Activated naive CD4-positive, alpha-beta T cell treated with Interleukin-2 at 50 U/mL for 16 hours (primary cell): ENCODE measurements at places on chromosomes 2 and 18.

- no peak for DNase-seq
Observed at GRCh38 chr2:23944527-23944926, 4.3 kb downstream of the UBXN2A start.

DNA sequence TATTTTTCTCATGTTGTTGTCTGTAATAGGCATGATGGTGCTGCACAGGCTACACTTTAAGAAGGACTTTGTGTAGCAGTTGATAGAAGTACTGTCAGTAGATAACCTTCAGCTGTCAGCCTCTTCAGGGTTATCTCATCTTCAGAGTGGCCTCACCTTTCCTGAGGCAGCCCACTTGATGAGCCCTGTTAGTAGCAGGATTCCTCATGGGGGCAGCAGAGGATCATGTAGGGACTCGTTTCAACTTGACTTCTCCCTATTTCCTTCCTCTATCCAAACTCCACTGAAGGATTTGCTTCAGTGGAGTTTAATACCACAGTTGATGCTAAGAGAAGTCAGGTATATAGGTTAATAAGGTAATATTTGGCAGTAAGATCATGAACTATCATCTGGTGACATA lies 530.3 kb upstream of the FSIP2 start:
- no peak for DNase-seq

GRCh38 chr2:127313406-127313805 lies 19.5 kb upstream of the ERCC3 start:
- no peak for DNase-seq

DNA sequence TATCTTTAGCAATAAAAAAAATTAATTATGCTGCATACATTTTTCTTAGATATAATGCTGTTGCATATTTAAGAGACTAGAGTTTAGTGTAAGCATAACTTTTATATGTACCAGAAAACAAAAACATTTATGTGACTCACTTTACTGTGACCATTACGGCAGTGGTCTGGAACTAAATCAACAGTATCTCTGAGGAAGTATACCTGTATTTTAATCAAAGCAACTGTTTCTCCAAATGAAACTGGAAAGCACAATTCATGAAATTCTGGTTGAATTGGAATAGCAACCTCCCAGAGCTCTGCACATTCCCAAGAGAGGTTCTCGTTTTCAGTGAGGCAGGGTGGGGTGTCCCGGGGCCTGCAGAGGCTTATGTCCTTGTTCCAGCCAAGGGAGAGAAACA lies 112.2 kb upstream of the TACR1 start:
- DNase-seq, result no peak

- no peak for DNase-seq
Observed at GRCh38 chr2:18991177-18992168, 366.9 kb downstream of the OSR1 start.

GRCh38 chr2:33166287-33166881 lies 219.6 kb downstream of the LTBP1 start:
- DNase-seq, result no peak

DNA sequence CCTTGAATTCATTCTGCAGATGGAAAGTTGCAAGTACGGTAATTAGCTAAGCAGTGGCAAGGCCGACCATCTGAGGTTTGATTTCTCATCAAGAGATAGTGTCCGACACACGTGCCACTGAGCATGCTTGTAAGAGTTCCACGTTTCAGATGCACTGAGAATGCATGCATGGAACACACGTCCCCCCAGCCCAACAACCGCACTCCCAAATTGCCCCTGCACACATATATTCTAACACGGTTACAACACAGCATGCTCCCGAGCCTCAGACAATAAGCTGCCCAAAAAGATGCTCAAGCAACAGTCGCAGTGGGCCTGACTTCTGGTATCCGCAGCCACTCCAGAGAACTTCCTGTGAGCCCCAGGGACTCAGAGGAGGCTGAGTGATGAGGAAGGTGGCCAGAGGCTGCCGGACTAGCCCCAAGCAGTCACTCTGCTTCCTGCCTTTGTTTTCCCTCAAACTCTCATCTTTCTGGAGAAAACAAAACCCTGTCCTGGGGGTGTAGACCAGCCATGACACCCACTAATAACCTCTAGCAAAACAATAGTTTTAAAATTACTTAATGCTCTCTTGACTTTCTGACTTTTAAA lies 204.0 kb downstream of the TGIF1 start:
- no peak for DNase-seq

DNA sequence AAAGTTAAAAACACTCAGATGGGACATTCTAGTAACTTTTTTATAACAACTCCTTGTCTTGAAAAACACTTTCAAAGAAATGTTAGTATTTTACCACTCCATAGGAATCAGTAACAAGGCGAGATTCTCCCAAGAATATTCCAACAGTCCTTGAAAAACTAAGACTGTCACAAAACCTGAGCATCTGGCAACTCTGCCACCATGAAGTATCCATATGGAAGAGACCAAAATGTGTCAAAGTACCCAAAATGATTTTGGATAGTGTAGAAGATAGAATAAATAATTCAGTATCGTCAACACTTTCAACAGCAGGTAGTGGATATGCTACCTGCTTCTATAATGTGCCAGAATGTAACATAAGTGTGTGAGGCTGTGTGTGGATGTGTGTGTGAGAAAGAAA lies 361.8 kb downstream of the ZEB2 start:
- no peak for DNase-seq
